ACHN (cell line): ENCODE measurements at places on chromosomes 2 and 18.
A peak's percentile ranks its signal among the peaks of the same experiment; 100 is the strongest.

DNA sequence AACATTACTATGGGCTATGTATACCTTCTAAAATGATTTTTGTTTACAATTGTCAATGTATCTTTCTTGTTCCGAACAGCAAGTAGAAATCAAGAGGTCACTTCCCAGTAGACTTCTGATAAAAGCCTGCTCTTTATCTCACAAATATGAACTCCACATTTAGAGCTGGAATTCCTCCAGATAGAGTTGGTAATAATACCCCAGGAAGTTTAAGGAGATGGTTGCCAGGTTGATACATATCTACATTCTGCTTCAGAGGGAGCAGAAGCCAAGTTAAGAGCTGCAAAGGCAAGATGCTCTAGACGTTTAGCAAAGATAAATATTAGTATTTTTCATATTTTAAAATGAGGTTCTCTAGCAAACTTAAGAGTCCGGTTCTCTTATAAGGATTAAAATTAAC is 267.0 kb downstream of the ERBB4 start:
- no peak for DNase-seq

GRCh38 chr18:77701977-77702376 is 452.3 kb downstream of the GALR1 start:
- DNase-seq, result no peak

DNA sequence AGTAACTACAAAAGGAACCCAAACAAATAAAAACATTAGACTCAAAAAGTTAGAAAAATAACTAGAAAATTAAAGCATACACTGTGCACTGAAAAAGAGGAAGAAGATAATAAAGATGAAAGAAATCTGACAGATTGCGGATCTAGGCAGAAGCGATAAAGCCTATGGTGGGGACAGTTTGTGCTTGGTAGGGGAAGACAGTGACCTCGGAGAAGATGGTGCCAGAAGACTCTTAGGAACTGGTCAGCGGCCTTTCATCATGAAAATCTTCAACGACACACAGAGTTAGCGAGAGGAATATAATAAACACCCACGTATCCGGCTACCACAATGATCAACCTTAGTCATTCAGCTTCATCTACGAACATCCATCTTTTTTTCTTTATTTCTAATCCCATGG is 180.5 kb downstream of the HDAC4 start:
- DNase-seq, result no peak

- DNase-seq, result no peak
Measured at GRCh38 chr2:128457006-128457604, 138.4 kb upstream of the HS6ST1 start.

DNA sequence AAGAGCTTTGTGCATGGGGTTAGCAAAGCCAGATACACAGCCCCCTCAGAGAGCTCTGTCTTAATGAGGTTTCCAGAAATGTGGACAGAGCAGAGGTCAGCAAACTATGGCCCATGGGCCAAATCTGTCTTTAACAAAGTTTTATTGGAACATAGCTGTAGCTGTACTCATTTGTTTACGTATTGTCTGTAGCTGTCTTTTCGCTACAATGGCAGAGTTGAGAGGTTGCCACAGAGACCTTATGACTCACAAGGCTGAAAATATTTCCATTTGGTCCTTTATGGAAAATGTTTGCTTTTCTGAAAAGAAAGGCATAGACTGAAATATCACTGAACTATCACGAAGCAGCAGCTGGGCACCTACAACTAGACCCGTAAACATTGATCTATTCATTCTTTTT is 841.8 kb downstream of the SLC4A3 start:
- DNase-seq, result no peak

DNA sequence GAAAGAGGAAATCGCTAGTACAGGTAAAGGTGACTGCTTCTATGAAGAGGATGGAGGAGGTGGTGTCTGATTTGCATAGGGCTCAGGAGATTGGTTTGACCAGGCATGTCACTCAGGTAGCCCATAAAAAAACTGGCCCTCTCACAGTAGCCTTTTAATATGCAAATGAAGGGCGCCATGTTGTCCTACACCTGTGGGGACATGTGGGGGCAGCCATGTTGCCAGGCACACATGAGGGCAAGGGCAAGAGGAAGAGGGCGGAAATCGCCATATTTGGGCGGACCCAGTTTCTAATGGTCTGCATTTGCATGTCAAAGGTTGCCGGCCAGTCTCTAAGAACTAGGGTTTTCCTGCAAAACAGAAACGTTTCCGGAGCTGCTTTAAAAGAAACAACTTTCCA is 1330.6 kb downstream of the DSC3 start:
- DNase-seq, result no peak

- no peak for DNase-seq
Measured at GRCh38 chr18:79884294-79884962, 67.0 kb downstream of the SLC66A2 start.

GRCh38 chr2:103010306-103010705 is 248.5 kb downstream of the TMEM182 start:
- DNase-seq, result no peak

- peak; percentile 75 for DNase-seq
Measured at GRCh38 chr2:88350331-88351248, 101.9 kb downstream of the FOXI3 start.

- no peak for DNase-seq
Measured at GRCh38 chr2:239726091-239726591, 299.0 kb downstream of the NDUFA10 start.
